ENCODE measurements at places on chromosomes 2 and 18.
A peak's percentile ranks its signal among the peaks of the same experiment; 100 is the strongest.

DNA sequence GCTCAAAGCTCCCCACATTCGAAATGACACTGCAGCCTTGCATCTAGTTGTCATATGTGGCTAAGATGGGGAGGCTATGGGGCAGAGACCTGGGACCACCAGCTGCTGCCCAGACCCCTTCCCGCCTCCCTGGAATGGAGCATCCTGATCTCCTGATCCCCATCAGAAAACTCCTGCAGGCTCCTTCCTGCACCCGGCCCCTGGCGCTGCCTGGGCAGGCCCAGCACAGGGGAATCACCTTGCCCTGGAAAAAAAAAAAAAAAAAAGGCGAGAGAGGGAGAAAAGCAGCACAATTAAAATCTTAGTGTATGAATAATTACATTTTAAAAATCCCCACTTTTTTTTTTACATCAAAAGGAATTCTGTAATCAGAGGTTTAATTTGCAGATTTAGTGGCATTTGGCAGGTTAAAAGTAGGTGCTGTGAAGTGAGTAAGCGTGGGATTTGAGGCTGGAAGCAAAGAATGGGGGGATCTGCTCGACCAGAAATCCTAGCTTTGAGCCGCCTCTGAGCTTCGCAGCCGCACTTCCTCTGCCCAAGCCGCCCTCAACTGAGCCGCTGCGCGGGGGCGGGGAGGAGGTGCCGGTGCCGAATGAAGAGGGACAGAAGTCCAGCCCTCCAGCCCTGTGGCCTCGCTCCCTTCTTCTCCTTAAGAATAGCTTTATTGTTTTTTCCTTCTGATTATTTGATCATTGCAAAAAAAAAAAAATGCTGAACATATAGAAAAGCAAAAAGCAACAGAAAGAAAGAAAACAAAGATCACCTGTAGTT is 30.0 kb downstream of the THNSL2 start:
- DNase-seq: peak; percentile 50

DNA sequence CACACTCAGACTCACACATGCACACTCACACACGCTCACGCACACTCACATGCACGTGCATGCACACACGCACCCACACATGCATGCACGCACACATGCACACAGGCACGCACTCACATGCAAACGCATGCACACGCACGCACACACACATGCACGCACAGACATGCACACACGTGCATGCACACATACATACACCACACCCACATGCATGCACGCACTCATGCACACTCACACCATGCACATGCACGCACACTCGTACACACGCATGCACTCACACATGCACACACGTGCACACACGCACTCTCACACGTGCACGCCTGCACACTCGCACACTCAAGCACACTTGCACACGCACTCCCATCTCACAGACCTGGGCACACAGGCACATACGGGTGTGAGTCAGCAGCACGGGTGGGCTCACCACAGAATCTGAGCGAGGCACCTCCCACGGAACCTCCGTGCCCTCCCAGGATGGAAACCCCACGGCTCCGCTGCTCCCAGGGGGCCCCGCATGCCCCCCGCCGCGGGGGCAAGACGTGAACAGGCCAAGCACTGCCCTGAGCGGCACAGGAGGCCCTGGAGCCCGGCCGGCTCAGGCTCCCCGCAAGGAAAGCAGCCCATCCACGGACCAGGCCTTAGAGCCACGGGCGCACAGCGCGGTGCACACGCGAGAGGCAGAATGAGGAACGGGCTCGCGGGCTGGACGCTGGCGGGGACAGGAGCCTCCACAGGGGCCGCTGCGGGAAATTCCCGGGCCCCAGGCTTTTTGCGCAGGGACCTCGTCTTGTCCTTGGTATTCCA is 8.4 kb upstream of the KCNG2 start:
- DNase-seq: no peak

GRCh38 chr2:193520709-193521458 is 1326.2 kb upstream of the TMEFF2 start:
- no peak for DNase-seq

GRCh38 chr2:46984642-46985476 is 69.3 kb upstream of the MCFD2 start:
- DNase-seq: no peak

- DNase-seq: no peak
Measured at GRCh38 chr2:215557701-215558100, 121.8 kb upstream of the FN1 start.

DNA sequence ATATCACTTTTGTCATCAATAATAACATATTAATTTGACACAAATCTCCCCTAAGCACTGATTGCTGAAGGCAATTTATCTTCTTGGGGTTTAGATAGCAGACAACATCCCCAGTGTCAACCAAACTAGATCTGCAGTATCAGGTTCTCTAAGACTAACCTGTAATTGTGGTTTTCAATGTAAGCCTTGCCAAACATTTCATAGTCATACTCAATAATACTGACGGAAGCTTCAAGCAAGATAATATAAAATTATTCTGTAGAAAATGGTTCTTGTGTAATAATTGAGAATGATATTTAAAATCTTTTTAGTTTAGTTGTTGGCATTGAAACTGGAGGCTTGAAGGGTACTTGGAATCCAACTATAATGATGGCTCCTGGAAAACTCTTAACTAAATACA is 186.3 kb downstream of the RIT2 start:
- DNase-seq: no peak

GRCh38 chr2:71550801-71551630 is 97.7 kb downstream of the DYSF start:
- no peak for DNase-seq

DNA sequence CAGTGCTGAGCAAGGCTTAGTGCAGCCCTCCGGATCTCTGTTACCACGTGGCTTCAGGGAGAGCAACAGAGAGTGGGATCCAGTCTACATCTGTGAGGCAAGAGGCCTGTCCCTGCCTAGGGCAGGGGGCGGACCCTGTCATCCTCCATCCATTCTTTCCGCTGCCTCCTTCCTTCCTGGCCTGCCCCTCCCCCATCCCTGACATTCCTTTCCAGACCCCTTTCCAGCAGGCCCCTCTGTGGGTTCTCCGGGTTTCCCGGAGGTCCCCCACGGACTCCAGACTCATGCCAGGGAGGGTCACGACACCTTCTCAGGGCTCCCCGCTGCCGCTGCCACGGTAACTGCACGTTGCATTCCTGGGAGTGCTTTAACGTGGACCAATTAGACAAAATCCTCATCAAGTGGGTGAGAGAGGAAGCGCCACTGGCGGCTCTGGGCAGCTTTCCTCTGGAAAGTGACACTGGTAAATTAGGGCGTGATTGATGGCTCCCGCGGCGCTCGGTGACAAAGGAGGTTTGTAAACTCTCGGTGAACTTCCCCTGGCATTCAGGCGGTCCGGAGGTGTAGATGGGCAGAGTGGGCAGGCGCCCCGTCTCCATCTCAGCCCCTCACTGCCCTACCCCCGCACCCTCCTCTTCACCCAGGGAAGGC is 11.4 kb downstream of the ATOH8 start:
- no peak for DNase-seq

- DNase-seq: peak; percentile 16
Measured at GRCh38 chr2:129910446-129911362, 68.8 kb upstream of the RAB6C start.

GRCh38 chr2:174540893-174541292 is 54.1 kb upstream of the GPR155 start:
- DNase-seq: no peak

- DNase-seq: no peak
Measured at GRCh38 chr2:50863218-50863617, 168.7 kb downstream of the NRXN1 start.

- no peak for DNase-seq
Measured at GRCh38 chr2:44983836-44984604, 25.2 kb downstream of the SIX2 start.

DNA sequence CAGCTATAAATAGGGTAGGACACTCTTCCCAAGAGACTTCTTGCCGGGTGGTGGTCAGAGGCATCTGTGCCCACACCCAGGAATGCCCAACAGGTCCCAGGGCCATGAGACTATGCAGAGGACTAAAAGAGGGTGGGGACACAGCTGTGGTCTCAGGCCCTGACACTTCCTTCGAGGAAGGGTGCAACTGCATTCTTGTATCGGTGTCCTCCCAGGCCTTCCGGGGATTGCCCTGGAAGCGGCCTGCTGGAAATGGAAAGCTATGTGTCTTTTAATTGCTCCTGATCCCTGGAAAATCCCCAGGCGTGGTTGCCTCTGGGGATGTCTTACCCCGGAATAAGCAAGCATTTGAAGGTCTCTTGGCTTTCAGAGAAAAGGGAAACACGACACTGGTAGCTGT is 176.7 kb downstream of the SOX11 start:
- DNase-seq: no peak

DNA sequence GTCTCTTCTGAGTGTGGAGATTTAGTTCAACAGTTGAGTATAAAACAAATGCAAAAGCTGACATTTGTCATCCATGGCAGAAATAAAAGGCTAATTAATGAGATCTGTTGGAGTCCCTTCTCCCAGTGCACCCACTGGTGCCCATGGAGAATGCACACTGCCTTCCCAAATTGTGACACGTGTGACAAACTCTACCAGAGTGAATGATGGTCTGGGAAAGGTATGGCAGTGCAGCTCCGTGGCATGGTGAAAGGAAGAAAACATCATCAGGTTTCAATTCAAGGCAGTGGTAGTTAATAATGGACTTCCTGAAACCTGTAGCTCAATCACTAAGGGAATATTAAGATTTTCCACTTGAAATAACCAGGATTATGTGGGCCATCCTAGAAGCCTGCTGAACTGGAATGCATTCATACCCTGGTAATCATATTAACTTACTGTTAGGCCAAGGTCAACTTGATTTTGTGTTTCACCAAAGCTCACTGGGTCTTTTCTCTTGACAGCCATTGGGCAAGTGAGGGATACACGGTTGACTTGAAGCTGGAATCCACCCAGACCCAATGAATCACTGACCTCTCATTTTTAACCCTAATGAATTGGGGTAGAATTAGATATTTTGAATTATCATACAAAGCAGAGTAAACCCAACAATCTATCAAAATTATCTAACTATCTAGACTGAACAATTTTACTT is 167.6 kb downstream of the AFF3 start:
- no peak for DNase-seq

- DNase-seq: no peak
Measured at GRCh38 chr2:233012301-233012971, 620 bp downstream of the NGEF start.

GRCh38 chr2:46318579-46319460 is 21.6 kb downstream of the EPAS1 start:
- DNase-seq: no peak

GRCh38 chr2:183229386-183229785 is 105.1 kb downstream of the NUP35 start:
- DNase-seq: no peak

- no peak for DNase-seq
Measured at GRCh38 chr2:175964195-175964594, 37.9 kb downstream of the LNPK start.

DNA sequence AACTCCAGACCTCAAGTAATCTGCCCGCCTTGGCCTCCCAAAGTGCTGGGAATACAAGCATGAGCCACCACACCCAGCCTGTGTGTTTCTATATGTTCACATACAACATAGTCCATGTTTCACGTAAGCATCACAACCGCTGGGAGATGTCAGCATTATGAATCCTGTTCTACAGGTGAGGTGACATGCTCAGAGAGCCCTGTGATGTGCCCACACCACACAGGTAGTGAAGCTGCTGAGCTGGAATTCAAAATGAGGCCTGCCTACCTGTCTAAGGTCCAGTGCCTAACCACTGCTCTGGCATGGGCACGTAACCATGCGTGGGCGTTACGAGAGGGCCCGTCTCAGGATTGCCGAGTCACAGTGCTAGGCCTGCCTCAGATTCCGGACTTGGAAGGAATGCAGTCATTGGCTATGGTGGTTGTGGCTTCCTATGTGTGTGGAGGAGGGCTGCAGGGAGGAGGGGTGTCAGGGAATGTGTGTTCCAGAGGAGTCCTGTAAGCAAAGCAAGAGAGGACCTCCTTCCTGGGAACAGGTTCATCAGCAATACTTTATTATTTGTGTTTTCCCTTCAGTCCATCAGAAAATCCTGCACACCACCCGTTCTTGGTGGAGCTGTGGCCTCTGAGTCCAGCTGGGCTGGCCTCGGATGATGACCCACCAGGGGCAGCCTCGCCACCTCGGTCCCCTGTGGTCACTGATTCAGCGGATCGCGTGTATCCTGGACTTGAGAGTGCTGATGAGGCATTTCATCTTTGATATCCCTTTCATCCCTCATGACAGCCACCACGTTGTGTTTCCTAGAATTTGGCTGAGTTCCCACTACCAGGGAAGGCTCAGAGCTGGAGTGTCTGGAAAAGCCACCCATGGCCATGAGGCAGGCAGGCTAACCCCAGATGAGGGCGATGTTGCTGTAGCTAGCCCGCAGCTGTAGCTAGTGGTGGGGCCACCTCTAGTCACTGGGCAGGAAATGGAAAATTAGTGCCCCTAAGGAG is 31.1 kb downstream of the HK2 start:
- no peak for DNase-seq

GRCh38 chr2:101081375-101081907 is 69.7 kb downstream of the TBC1D8 start:
- DNase-seq: no peak

- DNase-seq: no peak
Measured at GRCh38 chr2:65319072-65319673, 91.5 kb downstream of the ACTR2 start.

- DNase-seq: no peak
Measured at GRCh38 chr2:144505245-144505831, 14.6 kb downstream of the ZEB2 start.

- DNase-seq: no peak
Measured at GRCh38 chr2:192675681-192676080, 480.9 kb upstream of the TMEFF2 start.

DNA sequence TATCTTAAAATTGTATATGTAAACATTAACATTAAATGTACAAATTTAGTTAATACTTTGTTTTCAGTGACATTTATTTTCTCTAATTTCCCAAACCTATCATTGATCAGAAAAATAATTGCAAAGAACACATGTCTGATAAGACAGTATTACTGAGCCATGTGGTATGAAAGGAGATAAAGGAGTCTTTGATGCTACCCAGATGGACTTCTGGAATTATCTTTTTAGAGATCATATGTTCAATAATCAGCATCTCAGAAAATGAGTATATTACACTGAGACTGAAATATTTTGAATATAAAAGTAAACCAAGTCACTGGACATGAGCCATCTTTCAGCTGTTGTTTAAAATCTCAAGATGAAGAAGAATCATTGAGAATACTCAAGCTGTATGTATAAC is 153.3 kb downstream of the PHLPP1 start:
- no peak for DNase-seq

DNA sequence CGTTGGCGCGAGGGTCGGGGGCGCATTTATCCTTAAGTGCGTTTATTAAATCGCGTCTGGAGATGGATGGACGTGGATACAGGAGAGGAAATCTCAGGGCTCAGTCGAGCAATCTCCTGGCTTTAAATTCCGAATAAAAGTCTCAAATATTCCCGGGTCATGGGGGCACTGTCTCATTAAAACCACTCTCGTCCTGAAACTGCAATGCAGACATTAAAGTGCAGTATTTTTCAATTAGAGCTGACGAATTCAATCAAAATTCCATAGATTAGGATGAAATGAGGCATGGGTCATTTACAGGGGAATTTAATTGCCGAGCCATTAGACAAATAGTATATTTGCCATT is 10.7 kb upstream of the GBX2 start:
- no peak for DNase-seq
